CD4-positive, alpha-beta T cell treated with Interleukin-4 for 4 hours (primary cell): ENCODE measurements at places on chromosomes 7 and 10.

GRCh38 chr7:143281529-143281928 is 3.2 kb upstream of the TMEM139 start:
- DNase-seq, result no peak

GRCh38 chr7:142375710-142376313 is 118.0 kb upstream of the PRSS58 start:
- DNase-seq, result no peak

GRCh38 chr7:123998921-123999320 is 33.9 kb downstream of the TMEM229A start:
- no peak for DNase-seq

GRCh38 chr7:30225863-30226613 is 58.4 kb upstream of the ZNRF2 start:
- DNase-seq, result peak; percentile 39

DNA sequence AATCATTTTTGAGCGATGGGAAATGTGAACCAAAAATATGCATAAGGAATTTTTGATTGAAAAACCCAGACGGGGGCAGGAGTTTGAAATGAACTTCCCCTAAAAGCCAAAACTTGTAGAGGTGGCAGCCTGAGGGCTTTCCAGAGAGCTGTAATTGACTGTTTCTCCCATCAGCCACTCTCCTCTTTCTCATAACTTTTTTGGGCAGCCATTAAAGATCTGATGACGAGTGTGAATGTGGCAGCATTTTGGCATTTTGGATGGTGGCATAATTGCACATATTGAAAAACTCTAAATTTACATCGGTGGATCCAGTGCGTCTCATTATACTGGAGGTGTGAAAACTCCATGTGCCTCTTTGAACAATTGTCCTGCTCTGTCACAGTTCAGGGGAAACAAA is 159.0 kb downstream of the CUX1 start:
- DNase-seq, result no peak

DNA sequence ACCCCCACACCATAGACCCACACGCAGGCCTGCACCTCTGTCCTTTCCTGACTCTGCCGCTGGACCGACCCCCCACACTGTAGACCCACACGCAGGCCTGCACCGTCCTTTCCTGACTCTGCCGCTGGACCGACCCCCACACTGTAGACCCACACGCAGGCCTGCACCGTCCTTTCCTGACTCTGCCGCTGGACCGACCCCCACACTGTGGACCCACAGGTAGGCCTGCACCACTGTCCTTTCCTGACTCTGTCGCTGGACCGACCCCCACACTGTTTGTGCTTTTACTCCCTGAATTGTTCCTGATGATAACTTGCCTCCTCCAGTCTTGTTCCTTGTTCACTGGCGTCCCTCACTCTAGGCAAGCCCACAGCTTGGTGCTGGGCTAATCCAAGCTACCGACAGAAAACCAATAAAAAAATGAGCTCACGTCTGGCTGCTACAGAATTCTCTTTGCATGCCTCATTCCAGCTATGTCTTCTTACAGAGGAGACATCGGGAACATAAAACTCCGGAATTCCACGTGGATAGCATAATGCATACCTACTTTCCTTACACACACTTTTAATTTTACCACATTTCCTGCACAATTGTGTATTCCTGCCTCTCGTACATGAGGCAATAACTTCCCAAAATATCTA is 494.3 kb downstream of the PTPRN2 start:
- DNase-seq, result no peak
